ENCODE measurements at places on chromosomes 6 and 20.

GRCh38 chr6:72406517-72406916 lies 215.3 kb upstream of the KCNQ5 start:
- DNase-seq: no peak

DNA sequence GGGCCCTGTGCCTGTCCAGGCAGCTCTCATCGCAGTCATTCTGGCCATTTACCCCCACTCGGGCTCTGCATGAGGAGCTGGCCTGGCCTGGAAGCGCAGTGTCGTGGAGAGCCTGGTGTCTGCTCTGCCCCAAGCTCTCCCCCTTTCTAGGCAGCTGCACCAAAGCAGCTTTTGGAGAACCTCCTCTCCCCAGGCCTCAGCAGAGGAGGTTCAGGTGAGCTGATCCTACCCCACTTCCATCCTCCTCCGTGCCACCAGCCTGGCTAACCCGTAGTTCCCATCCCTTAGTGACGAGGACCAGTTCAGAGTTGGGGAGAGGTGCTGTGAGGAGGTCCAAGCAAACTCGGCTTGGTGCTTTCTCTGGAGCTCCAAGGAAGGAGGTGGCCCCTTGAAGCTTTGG lies 30.5 kb upstream of the PHACTR3 start:
- no peak for DNase-seq

- no peak for DNase-seq
These were observed 344.6 kb downstream of the MMUT start for GRCh38 chr6:49118478-49118877.

DNA sequence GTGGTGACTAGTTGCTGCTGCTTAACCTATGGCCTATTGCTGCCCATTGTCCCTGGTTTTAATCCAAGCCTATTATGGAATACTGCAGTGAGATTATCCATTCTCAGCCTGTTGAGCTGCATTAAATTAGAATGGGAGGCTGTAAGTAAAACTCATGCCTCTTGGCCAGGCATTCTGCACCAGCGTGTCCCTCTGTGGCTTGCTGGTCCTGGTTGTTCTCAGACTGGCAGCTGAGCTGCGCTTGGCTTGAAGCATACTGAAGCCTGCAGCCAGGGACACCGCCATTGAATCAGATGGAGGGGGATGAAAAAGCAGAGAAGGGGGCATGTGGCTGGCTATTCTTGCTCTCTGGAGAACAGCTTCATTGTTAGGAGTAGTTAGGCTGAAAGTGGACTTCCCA lies 15.6 kb downstream of the LRRN4 start:
- DNase-seq: no peak

DNA sequence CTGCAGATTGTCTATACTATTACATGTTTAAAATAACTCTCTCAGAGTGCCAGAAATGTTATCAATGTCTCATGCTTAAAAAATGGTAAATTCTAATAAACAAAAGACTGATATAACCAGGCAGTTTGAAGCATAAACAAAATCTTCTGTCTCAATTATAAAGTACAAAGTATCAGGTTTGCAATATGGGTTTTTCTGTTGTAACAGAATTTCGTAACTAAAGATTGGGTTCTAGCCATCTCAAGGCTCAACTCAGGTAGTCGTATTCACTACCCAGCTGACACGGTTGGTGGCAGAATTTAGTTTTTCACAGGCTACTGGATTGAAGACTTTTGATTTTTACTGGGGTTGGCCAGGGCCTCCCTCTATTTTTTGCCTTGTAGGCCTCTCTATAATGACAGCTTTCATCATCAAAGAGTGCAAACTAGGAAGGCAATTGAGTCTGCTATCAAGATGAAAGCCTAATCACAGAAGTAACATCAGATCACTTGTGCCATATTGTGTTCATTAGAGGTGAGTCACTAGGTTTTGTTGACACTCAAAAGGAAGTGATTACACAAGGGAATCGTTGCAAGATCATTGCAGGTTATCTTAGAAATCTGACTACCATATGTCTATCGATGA lies 3.6 kb downstream of the CYP39A1 start:
- no peak for DNase-seq

DNA sequence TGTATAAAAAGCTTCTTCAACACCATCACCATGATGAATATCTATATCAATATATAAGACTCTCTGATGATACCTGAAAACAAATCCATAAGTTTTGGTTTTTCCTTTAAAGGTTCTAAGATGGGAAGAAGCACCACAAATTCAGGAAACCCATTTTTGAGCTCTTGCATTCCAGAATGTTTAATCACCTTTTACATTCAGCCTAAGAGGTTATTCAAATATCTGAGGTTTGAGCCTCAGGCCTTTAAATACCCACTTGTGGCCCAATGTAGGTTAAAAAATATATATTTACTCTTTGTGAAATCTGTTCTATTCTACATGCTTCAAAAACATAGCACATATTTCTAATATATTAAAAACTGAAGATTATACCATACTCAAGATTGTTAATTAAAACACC lies 17.6 kb downstream of the HDAC2 start:
- DNase-seq: no peak

DNA sequence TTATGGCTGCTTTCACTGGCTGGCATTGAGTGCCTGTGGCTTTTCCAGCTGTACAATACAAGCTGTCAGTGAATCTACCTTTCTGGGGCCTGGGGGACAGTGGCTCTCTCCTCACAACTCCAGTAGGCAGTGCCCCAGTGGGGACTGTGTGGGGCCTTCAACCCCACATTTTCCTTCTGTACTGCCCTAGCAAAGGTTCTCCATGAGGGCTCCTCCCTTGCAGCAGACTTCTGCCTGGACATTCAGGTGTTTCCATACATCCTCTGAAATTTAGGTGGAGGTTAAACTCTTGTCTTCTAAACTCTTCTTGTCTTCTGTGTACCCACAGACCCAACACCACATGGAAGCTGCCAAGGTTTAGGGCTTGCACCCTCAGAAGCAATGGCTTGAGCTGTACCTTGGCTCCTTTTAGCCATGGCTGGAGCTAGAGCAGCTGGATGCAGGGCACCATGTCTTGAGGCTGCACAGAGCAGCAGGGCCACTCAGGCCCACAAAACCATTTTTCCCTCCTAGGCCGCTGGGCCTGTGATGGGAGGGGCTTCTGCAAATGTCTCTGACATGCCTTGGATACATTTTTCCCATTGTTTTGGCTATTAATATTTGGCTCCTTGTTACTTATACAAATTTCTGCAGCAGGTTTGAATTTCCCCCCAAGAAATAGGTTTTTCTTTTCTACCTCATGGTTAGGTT lies 9.6 kb downstream of the PEX7 start:
- no peak for DNase-seq

GRCh38 chr6:149560736-149561135 lies 5.4 kb upstream of the GINM1 start:
- no peak for DNase-seq

GRCh38 chr6:160226118-160226591 lies 32.5 kb downstream of the SLC22A2 start:
- no peak for DNase-seq

DNA sequence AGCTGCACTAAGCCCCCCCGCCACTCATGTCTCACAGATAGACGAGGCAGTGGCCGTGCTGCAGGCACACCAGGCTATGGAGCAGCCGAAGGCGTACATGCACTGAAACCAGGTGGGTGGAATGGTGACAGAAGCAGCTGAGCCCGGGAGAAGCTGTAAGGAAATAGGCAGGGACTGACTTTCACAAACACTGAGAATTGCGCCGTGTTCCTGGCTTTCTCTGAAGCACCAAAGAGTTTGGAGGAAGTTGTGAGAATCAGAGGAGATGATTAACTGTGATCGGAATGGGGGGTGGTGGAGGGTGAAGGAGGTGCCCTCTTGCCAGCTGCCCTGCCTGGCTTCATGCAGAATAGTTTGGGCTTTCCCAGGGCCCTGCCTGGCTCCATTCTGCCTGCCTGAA lies 21.6 kb downstream of the TOMM34 start:
- DNase-seq: no peak

GRCh38 chr6:105862936-105863607 lies 223.1 kb upstream of the PRDM1 start:
- no peak for DNase-seq

- DNase-seq: no peak
These were observed 2.3 kb downstream of the TFAP2C start for GRCh38 chr20:56631318-56631989.

GRCh38 chr6:57434944-57435343 lies 117.5 kb downstream of the PRIM2 start:
- DNase-seq: no peak

- DNase-seq: no peak
These were observed 74.7 kb downstream of the EYA4 start for GRCh38 chr6:133315811-133316210.

DNA sequence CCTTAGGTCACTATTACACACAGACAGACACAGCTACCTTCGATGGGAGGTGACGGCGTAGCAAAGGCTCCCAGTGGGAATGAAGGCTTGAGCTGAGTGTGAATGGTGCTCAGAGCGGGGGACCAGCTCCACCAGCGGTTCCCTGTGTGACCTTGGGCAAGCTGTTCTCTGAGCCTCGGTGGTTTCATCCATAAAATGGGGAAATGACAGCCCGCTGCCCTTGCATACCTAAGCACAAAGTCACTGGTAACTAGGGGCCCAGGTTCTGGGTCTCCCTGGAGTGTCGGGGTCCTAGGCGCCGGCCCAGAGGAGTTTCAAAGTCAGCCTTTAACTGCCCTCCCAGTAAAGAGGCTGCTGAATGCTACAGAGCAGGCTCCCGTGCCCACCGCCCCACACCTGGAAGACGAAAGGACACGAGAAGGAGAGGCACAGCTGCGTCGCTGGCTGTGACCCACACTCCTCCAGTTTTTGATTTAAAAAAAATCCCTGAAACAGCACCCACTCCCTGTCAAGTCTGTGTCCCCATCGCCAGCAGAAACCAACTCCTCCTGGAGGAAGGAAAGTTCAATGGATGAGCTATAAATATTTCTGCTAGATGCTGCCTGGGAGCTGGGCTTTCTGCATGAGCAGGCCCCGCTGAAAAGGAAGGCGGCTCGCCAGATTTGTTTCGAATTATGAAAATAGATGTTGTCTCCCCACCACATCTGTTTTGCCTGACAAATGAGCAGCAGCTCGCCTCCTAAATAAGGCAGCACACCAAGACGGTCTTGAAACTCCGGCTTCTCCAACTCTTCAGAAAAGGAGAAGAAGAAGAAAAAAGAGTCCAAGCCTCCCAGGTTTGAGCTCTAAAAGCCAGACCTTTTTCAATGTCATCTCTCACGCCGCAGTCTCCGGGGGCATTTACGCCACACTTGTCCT lies 27.4 kb downstream of the PMEPA1 start:
- no peak for DNase-seq

GRCh38 chr20:2320813-2321658 lies 25.2 kb downstream of the TGM3 start:
- DNase-seq: no peak

DNA sequence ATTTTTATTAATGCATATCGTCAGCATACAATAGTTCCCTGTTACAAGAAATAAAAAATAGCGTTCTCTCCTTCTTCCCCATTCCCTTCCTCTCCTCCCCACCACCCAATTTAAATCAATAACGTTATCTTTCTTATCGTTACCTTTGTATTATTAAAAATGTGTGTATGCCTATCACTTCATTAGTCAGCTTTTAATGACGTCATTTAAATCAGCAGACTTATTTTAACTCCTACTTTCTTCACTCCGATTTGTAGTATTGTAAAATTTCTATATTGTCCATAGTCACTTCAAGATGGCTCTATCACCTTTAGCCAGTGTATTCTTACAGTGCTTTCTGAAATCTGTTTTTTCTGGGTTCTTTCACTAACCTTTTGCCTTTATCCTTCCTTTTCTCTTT lies 89.1 kb downstream of the MKKS start:
- DNase-seq: no peak

DNA sequence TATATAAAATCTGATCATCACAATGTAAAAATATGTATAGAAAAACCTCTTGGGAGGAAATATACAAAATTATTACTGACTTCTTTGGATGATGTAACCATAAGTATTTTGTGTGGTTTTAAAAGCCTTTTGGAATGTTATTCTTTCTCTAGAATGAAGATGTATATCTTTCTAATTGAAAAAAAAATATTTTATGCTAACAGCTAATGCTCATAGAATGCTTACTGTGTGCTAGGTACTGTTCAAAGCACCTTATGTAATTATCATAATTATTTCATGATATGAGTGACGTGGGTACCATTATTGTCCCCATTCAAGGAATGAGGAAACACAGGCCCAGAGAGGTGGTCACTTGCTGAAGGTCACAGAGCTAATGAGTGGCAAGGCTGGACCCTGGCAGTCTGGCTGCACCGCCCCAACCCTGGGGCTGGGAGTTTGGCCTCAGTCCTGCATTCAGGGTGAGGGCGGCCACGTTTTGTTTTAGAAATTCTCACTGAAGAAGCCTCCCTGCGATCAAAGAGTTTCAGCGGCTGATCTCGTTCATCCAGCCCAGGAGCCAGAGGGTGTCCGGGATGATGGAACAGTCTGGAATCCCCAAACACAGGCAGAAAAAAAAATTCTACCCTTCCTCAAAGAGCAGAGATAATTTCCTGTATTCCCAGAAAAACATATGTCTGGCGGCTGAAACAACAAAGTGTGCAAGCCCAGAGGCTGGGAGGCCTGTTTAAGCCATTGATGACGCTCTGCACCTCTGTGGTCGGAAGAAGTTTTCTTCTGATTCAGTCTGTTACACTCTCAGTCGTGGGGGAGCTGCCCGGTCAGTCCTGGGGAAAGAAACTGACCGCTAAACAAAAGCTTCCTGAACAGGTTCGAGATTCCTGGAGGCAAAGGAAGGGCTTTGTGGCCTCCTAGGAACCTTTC lies 37.3 kb downstream of the TFEB start:
- DNase-seq: peak; percentile 61

GRCh38 chr6:9702914-9703313 lies 712.0 kb downstream of the TFAP2A start:
- DNase-seq: no peak

DNA sequence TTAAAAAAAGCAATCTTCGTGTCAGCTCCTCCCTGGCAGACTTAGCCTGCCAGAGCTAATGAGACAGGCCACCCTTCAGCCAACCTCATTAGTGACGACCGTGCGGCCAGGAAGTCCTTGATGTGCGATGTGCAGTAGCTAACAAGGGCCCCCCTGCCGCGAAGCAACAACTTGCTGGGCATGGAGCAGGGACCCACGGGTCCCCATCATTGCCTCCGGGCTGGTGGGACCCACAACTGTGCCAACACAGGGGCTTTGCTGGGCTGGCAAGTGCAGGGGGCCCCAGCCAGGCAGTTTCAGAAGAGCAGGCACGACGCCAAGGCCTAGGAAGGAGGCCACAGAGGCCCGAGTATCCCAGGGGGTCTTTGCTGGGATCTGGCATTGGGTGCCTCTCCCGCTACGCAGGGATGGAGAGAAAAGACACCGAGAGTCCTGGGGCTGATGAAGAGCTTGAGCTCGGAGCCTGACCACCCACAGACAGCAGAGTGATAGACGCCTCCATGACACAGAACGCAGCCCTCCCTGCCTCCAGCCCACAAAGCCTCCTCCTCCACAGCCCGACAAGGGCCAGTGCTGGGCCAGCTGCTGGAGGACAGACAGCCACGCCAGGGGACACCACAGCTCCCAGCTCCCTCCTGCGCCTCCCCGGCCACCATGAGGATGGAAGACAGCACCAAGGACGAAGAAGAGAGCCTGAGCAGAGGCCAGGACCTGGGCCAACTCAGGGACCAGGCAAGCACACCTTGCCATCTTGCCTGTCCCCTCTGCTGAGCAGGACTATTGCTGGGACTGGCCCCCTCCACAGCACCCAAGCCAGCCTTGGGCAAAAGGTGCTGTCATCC lies 96.6 kb downstream of the YTHDF1 start:
- DNase-seq: no peak

Data from fibroblast of the conjunctiva (primary cell).